ENCODE measurements at places on chromosomes 6 and 20.

- DNase-seq = no peak
Measured at GRCh38 chr6:104754788-104755409, 104.8 kb downstream of the HACE1 start.

DNA sequence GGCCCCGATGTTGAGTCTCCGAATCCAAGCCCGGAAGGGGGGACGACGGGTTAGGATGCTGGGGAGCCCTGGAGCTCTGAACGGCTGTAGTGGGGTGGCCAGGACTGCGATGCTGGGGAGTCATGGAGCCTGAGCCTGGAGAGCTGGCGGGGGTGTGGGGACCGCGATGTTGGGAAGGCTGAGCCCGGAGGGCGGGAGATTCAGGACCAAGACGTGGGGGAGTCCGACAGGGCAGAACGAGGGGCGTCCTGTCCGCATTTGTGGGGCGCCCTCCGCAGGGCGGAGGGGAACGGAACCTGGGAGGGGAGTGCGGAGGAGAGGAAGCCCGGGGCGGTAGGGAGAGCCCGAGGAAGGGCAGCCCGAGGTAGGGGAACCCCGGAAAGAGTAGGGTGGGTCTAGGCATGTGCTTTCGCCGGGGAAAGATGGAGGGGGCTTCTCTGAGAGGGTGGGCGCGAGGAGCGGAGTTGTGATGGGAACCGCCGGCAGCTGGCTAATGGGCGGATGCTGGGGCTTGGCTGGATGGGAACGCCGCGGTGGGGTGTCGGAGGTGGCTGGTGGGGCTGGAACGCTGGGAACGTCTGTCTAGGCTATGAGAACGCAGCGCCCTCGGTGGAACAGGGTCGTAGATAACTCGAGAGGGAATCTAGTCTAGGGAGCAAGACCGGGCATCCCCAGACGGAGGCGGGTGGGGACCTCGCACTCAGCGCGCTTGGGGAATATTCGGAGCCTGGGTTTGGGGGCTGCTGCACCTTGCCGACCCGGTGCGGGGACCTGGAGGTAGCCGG is 684 bp downstream of the PAQR8 start:
- no peak for DNase-seq

- DNase-seq = no peak
Measured at GRCh38 chr6:158206740-158207421, 38.7 kb downstream of the GTF2H5 start.

DNA sequence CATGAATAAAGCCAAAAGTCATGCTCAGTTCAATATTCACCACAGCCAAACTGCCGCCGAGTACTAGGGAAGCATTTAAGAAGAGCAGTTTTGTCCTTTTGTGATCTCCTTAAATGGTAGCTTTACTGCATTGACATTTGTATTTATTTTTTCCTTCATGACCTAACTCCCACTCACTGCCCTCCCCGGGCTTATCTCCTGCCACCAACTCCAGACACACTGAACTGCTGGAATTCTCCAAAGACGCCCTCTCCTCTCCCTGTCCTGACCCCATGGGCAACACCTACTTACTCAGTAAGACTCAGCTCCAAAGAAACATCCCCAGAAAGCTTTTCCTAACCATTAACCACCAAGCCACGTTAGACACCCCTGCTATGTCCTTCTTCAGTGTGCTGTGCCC is 48.5 kb upstream of the CNKSR3 start:
- DNase-seq = no peak

DNA sequence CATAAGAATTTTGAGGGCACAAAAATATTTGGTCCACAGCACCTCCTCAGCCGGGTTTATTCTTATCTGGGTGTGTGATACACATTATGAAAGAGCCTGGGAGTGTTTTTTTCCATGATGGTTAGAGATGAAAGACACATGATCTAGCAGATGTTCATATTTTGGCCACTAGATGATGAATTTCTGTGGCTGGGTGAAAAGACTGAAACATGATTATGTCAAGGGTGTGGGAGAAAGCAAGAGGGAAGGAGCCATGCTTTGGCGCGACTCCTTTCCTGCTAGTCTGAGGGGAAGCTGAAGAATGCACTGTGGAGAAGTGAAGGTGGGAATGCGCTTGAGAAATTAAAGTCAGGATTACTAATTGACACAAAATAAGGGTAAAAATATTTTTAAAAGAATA is 102.3 kb downstream of the SH3BGRL2 start:
- DNase-seq = no peak

- no peak for DNase-seq
Measured at GRCh38 chr20:61453219-61453618, 201.2 kb downstream of the CDH4 start.

- no peak for DNase-seq
Measured at GRCh38 chr6:166798652-166799051, 157.7 kb downstream of the RNASET2 start.

- peak; percentile 96 for DNase-seq
Measured at GRCh38 chr6:44237021-44237812, 9.7 kb upstream of the HSP90AB1 start.

- DNase-seq = no peak
Measured at GRCh38 chr20:44420497-44420896, 55.2 kb upstream of the TTPAL start.

DNA sequence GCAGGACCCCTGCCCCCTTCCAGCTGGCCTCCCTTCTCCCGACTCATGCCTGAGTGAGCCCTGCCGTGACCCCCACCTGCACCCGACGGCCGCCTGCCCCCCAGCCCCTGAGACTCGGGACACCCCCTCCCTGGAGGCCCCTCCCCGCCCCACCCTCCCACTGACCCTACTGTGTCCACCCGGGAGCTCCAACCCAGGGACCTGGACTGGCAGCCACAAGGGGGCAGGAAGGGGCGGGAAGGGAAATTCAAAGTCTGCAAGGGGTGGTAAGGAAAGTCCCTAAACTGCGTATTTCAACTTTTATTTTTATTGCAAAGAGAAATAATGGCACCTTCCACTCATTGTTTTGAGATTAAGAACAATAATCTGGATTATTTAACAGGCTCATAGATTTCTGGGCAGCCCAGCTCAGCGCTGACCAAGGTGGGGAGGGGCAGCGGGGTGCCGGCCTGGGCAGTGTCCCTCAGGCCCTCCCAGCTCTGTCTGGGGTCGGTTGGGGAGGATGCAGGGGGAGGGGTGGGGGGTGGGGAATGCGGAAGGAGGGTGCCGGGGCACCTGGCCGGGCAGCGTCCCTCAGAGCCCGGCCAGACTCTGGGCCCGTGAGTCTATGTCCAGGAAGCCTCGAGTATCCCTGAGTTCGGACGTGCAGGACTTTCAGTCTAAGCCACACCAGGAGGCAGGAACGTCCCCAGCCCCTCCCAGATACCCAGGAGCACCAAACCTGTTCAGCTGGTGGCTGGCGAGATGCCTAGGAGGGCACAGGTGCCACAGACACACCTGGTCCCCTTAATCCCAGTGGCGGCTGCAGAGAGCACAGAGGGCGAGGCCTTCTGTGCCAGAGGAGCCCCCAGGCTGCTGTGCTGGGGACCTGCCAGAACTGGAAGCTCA is 1.3 kb upstream of the PTK6 start:
- DNase-seq = peak; percentile 6

DNA sequence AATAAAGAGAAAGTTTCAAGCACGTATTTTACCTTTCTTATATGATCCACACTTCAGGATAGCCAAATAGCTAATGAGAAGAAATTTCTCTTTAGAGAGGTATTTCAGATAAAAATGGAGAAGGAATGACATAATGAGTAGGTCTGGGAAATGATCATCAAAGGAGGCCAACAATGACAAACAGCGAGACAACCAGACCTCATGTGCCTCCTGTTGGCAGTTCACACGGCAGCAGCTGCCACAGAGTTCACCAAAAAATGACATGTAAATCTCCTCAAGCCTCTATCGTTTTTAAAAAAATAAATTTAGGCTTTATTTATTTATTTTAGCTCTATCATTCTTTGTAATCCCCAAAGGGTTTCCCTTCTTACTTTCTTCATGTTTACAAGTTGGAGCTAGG is 47.7 kb downstream of the SLC2A12 start:
- DNase-seq = no peak

GRCh38 chr6:64721865-64722264 is 985.2 kb downstream of the EYS start:
- no peak for DNase-seq

DNA sequence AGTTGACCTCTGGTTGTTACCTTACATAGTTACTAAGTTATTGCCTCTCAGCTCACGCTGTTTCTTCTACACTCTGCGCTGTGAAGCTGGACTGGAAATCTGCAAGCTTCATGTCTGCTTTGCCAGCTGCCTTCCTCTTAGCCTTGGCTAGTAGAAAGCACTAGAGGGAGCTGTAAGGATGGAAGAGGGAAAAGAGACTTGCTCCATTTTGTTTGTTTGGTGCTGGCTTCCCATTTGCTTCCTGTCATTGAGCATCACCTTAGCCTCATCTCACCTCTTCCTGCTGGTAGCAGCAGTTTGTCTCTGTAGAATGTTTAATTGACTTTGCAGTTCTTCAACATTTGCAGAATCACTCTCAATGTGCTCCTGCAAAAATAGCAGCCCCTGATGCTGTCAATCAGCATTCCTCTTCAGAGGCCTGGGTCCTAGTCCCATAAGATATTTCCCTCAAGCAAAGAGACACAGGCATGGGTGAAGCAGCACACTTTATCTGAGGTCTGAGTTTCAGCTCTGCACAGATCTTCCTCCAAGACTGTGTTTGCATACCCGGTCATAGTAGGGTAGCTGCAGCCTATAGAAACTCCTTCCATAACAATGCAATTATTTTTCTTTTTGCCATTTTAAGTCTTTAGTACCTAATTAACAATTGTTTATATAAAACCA is 302.2 kb upstream of the EPHA7 start:
- peak; percentile 33 for DNase-seq

DNA sequence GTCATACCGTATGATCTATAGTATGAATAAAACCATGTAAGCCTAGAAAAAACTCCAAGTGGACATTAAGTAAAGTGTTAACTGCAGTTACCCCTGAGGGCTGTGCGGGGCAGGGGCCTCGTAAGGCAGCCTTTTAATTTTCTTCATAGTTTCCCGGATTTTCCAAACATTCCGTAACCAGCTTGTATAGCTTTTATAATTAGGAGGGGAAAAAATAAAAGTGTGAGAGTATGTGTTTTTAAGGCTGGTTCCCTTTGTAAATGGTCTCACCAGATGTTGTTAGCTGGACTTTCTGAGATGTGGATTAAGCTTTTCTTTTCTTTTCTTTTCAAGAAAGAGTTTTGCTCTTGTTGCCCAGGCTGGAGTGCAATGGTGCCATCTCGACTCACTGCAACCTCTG is 7.0 kb downstream of the KIAA1755 start:
- DNase-seq = no peak

GRCh38 chr6:133184798-133185372 is 56.3 kb upstream of the EYA4 start:
- no peak for DNase-seq

DNA sequence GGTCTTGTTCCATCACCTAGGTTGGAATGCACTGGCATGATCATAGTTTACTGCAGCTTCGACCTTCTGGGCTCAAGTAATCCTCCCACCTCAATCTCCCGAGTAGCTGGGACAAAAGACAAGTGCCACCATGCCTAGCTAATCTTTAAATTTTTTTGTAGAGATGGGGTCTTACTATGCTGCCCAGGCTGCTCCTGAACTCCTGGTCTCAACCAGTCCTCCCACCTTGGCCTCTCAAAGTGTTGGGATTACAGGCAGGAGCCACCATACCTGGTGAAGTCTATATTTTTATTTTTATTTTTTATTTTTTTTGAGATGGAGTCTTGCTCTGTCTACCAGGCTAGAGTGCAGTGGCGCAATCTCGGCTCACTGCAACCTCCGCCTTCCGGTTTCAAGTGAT is 11.4 kb upstream of the PIM1 start:
- no peak for DNase-seq

GRCh38 chr20:21554376-21554890 is 40.6 kb upstream of the NKX2-2 start:
- no peak for DNase-seq

DNA sequence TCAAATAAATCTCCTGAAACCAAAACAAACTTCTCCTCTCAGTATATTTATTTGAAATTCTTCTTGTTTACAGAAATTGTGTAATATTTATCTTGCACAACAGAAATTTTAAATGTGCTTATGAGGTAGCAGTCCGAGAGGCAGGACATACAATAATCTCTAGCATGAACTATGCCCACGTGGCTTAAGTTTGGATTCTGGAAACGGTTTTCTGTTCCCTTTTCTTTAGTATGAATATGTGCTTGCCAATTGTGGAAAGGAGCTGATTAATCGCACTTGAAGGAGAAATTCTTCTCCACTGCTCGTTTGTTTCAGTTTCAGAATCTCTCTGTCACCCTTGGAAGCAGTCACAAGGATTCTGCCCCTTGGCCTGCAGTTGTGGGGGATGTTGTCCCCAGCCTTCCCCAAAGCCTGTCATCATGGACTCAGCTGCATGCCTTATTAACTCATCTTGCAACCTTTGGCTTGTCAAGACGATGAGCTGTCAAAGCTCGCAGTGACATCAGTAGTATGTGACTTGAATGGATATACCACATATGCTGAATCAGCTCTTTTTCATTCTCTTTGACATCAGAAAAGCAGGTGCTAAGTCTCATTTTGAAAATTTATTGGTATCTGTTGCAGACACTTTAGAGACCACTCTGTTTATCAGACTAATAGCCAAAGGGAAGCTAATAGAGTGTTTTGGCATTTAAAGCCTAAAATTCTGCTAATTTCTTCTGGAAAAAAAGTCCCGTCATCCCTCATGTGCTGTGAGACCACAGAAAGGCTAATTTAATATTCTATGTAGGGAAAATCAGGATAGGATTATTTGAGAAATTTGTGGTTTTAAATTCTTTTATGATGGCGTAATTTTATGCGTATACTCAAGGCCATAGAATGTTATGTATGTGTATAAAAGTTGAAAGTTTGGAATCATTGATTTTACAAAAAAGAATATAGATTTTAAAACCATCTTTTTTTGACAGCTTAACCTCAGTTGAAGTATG is 186.8 kb downstream of the ARID1B start:
- DNase-seq = no peak

GRCh38 chr6:81894788-81895271 is 142.3 kb upstream of the TENT5A start:
- DNase-seq = no peak

DNA sequence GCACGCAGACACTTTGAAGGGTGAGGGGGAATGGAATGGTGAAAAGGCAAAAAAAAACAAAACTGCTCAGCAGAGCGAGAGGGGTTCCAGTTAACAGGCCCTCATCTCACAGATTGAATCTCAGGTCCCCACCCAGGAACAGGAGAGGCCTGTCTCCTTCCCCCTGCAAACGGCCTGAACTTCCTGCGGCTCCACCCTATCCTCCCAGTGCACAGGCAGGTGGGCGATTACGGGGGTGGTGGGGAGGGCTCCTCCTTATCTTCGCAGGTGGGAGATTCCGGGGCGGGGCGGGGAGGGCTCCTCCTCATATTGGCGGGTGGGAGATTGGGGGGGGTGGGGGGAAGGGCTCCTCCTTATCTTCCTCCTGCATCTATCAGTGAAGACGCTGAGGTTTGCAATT is 129.0 kb downstream of the SOX4 start:
- no peak for DNase-seq

DNA sequence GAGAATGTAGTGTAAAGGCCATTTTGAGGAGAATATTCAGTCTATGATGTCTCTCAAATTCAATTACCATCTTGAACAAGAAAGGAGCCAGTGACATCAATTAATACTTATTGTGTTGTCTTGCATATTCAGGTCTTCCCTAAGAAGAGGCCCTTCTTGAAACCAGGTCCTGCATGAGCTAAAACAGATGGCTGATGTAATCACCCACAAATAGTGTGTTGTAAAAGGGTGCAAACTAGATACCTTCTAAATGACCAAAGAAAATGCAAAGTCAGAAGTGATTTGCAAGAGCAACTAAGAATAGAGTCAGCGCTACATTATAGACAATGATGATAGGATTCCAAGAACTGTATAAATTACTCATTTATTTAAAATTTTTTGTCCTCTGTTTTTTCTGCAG is 97.0 kb downstream of the BTBD3 start:
- no peak for DNase-seq

- DNase-seq = no peak
Measured at GRCh38 chr20:59676851-59677182, 72.5 kb downstream of the PHACTR3 start.
